ENCODE measurements at places on chromosomes 4 and X.

GRCh38 chr4:73675623-73676022 is 55.4 kb upstream of the RASSF6 start:
- no peak for DNase-seq

GRCh38 chr4:88276952-88277710 is 7.2 kb downstream of the PPM1K start:
- DNase-seq: no peak

DNA sequence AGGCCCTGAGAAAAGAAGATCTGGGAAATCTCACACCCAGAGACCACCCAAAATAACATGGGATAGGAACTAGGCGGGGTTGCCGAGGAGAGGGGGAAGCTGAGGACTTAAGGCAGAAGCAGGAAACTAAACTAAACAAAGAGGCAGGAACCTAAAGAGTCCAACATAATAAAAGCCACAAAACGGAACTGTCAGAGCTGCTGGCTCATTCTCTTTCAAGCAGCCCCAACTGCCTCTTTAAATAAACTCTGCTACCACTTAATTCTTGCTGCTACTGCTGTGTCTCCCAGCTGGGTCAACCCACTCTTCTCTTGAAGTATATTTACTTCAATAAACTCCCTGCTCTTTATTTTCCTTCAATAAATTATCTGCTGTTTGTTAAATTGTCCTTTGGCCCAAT is 44.5 kb downstream of the MAGEB16 start:
- no peak for DNase-seq

- DNase-seq: no peak
These were observed 48.6 kb upstream of the AP1S2 start for GRCh38 chrX:15903186-15903681.

GRCh38 chrX:39477762-39478120 is 620.0 kb downstream of the BCOR start:
- DNase-seq: no peak

DNA sequence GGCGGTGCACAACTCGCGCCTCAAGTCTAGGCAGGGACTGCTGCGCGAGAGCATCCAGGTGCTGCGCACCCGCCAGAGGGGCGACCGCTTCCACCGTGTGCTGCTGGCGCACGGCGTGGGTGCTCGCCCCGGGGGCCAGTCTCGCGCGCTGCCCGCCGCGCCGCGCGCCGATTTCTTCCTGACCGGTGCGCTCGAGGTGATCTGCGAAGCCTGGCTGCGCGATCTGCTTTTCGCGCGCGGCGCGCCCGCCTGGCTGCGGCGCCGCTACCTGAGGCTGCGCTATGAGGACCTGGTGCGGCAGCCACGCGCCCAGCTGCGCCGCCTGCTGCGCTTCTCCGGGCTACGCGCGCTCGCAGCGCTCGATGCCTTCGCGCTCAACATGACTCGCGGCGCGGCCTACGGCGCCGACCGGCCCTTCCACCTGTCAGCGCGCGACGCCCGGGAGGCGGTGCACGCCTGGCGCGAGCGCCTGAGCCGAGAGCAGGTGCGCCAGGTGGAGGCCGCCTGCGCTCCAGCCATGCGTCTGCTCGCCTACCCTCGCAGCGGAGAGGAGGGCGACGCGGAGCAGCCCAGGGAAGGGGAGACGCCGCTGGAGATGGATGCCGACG is 1.3 kb downstream of the CHST7 start:
- DNase-seq: no peak

DNA sequence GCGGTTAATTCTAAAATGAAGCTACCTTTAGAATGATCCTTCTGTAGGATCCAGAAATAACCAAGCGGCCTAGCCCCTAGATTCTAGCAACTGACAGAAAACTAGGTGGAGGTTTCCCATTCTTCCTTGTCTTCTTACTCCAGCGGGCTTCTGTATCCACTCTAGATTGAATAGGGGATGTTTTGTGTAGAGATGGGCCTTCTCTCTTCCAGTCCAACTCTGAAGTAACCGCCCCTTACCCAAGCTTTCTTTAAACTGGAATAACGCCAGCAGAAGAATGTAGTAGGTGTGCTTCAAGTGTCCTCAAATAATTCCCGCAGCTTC is 386 bp upstream of the TMEM184C start:
- no peak for DNase-seq

DNA sequence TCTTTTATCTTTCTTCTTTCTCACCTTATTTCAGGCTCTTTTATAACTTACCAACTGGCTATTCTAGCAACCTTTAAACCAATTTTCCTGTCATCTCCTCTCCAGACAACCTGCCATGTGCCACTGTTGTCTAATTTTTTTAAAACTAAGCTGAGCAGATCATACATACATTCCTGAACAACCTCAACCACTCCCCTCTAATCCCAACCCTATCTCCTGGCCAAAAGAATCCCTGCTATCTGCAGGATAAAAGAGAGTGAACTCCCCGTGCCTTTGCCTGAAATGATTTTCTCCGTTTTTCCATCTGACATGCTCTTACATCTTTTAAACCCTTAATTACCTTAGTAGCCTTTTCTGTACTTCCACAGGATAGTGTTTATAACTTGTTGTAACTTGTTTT is 35.5 kb downstream of the DCUN1D4 start:
- no peak for DNase-seq

- DNase-seq: no peak
These were observed 143.1 kb downstream of the RBM47 start for GRCh38 chr4:40486534-40486933.

GRCh38 chrX:68835104-68835442 is 6.3 kb downstream of the EFNB1 start:
- DNase-seq: peak; percentile 35

GRCh38 chr4:14853176-14853943 is 148.9 kb upstream of the CPEB2 start:
- DNase-seq: no peak

DNA sequence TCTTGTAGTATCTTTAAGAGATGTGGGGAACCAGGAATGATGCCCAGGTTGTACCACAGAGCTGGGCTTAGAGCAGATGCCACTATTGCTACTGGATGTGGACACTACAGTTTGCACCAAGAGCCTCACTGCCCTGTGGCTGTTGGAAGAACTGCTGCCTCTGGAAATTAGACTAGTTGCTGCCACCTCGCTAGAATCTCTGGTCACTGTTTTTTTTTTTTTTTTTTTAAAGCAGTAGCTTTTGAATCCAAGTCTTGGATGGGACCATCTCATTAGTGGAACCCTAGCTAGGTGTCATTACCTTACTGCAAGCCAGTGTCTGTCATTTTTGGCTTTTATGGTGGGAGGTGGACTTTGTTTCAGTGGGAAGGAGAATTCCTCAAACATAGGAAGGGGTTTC is 105.5 kb downstream of the ARHGAP10 start:
- no peak for DNase-seq

DNA sequence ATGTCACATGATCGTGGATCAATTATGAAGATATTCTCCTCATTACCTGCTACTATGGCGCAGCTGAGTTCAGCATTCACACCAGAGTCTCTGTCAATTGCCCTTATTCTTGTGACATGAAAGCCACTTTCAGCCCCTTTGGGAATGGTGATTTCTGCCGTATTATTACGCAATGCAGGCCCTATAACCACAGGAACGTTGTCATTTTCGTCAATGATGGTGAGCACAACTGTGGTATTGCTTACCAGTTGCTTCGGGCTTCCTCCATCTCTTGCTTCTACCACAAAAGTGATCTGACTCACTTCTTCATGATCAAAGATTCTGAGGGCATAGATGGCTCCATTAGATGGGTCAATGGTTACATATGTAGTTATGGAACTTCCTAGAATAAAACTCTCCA is 2.1 kb downstream of the PCDH18 start:
- no peak for DNase-seq

Measured in coronary artery (tissue), 2 donors.